NCI-H2081 (cell line): ENCODE measurements at places on chromosomes 11 and 22.
A peak's percentile ranks its signal among the peaks of the same experiment; 100 is the strongest.

DNA sequence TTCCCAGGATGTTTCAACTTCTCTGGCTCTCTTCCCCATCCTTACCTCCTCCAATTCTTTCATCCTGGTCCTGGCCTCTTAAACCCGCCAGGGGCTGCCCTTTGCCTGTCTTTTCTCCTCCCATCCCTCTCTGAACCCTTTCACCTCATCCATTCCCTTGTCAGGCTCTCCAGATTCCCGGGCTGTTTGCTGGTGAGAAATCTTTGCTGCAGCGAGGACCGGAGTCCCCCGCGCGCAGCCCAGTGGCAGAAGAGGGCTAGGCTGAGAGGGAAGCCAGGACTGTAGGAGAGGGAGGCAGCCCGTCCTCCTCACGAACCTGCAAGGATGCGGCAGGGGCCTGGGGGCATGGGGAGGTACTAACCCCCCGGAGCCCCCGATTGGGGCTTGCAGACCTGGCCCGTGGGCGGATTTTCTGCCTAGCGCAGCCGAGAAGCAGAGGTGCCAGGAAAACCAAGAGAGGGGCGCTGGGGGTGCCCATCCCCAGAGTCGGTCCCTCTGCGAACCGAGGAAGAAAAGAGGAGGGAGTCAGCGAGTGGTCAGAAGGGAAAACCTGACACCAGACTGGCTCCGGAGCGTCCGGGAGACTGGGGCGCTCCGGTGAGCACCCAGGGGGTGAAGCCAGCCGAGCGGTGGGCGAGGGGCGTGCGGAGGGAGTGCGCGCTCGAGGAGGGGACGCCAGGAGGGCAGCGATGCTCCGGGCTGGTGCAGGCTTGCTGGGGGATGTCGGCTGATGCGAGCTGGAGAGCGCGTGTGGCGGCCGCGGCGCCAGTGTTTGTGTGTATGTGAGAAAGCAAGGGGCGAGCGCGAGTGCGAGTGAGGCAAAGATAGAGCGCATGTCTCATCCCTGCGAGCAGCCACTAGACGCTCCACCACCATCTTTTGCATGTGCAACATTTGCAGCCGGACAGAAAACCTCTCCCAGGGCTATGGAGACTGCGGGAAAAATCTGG, at the start of gene GRIA4:
Gene GRIA4 (plus strand): TSS at position 242 of the 950 bp plus-strand sequence. CDS start 925 bp downstream, outside the sequence.
- DNase-seq, result peak; percentile 67

DNA sequence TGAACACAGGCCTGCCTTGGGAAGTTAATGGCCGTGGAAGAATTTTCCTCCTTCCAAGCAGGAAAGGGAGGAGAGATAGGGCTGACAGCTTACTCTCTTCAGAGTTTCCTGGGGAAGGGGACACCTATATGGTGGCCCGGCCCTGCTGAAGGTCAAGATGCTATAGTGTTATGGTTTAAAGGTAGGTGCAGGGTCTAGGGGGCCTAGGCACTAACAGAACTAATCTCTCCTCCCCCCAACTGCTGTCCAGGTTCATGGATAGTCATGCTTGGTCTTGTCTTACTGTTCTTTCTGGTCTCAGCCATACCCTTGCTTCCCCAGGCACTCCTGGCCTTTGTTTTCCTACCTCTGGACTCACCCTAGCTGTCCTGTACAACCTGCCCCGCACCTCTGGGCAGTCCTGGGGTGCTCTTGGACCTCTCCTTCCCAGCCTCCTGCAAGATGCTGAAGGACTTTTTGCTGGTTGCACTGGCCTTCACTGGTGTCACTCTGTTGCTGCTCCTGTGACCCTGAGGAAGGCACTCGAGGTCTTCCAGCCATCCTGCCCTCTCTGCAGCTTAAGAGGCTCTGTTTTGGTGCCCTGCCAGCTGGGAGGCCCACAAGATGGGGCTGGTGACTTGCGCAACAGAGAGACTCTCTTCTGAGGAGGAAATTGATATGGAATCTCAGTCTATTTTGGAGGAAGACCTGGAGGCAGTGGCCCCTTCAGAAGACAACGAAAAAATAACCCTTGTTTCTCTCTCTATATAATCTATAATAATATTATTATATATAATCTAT, 17.9 kb downstream of the SEC14L3 start:
- DNase-seq, result no peak

GRCh38 chr22:31093086-31093850, 12.2 kb downstream of the SMTN start:
- no peak for DNase-seq

- peak; percentile 83 for DNase-seq
These were observed 19.2 kb downstream of the XRRA1 start for GRCh38 chr11:74929431-74930363.

DNA sequence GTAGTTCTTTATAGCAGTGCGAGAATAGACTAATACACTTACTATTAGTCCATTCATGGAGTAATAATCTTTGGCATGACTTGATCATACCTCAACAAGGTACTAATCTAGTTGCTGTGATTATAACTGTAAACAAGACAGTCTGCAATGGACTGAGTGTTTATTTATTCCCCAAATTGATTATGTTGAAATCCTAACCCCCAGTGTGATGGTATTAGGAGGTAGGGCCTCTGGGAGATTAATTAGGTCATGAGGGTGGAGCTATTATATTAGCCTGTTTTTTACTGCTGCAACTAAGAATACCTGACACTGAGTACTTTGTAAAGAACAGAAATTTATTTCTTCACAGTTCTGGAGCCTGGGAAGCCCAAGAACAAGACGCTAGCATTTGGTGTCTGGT, 30.9 kb upstream of the CSNK2A3 start:
- no peak for DNase-seq

- no peak for DNase-seq
These were observed 207.5 kb upstream of the ZBED5 start for GRCh38 chr11:11065396-11065795.

GRCh38 chr22:45499746-45500145, 2.9 kb upstream of the FBLN1 start:
- DNase-seq, result no peak

DNA sequence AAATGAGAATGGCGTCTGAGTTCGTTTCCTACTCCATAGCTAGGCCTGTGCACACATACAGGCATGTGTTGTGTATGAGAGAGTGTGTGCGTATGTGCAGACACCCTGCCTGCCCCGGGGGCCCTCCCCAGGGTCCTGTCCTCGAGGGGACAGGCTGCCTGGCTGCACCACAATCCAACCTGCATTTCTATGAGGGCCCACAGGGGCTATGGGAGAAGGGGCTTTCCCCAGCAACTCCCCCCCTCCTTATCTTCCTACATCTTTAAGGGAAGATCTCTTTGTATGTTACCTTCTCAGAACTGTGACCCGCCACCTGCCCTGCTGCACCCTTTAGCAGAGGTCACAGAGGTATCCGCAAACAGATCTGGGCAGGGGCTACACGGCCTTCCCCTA, 14.9 kb downstream of the ADORA2A start:
- DNase-seq, result no peak
